HS-5 (cell line): ENCODE measurements at places on chromosomes 7 and 10.

- DNase-seq: no peak
Measured at GRCh38 chr10:32437334-32437733, 8.6 kb upstream of the CCDC7 start.

GRCh38 chr10:63414481-63415260 is 51.1 kb downstream of the JMJD1C start:
- no peak for DNase-seq

GRCh38 chr10:77501846-77502261 is 135.8 kb downstream of the KCNMA1 start:
- peak; percentile 65 for DNase-seq

GRCh38 chr7:16743236-16743635 is 10.3 kb upstream of the TSPAN13 start:
- DNase-seq: no peak

DNA sequence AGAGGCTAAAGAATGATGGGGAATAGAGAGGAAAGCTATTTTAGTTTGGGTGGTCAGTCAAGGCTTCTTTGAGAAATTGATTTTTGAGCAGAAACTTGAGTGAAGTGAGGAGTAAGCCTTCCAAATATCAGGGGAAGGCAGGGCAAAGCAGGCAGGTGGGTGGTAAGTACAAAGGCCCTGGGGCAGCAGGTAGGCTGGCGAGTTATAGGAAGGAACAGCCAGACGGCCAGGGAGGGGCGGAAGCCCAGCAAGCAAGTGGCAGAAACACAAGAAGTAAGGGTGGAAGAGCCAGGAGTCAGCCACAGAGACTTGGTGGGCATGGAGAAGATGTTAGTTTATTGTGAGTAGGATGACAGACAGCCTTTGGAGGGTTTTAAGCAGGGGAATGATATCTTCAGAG is 34.9 kb downstream of the VWA2 start:
- no peak for DNase-seq

DNA sequence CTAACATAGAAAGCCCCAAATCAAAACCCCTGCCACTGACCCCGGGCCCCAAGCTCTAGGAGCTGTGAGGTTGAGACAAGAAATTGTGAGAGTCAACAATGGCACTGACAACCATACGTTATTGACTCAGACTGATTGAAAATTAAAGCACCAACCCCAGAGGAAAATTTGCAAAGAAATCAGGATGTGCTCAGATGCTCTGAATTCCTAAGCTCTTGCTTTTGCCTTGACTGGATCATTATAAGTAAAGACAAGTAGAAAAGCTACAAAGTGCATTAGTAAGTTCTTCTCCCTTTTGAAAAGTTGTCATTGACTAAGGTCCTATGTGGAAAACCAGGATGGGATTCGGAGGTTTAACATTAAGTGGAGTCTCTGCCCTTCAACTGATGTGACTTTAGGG is 130.2 kb downstream of the SAMD9 start:
- DNase-seq: no peak

- no peak for DNase-seq
Measured at GRCh38 chr10:121974019-121974534, 940 bp downstream of the NSMCE4A start.

DNA sequence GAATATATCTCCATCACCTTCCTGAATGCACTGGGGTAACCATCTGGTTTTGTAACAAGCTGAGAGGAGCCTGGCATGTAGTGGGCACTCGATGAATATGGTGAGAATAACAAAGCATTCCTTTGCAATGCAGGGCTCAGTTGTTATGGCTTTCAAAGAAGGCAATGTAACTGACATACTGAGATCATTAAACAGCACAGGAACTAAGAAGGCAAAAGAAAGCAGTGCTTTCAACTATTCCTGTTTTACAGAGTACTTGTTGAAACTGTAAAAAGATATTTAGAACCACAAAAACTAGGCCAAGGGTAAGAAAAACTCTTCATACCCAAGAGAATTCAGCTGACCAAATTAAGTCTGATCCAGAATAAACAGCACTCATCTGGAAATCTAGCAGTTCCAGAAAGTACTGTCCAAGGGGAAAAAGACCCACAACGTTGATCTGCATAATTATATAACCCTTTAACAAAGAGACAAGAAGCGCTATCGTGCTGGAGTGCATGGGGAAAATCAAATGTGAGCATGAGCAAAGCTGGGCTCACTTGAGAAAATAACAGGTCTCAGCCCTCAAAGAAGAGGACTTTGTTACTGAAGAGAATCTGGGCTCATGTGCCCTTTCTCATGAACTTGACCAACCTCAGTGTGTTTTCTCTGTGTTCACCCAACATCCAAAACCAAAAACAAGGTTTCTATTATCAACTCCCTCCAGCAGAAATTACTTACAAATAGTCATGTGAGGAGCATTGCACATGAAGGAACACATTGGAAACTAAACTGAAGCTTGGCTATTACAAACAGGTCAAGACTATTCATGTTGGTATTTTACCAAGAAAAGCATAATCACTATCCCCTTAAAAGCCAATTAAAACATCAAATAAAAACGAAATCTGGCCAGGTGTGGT is 116.2 kb downstream of the AVL9 start:
- no peak for DNase-seq

DNA sequence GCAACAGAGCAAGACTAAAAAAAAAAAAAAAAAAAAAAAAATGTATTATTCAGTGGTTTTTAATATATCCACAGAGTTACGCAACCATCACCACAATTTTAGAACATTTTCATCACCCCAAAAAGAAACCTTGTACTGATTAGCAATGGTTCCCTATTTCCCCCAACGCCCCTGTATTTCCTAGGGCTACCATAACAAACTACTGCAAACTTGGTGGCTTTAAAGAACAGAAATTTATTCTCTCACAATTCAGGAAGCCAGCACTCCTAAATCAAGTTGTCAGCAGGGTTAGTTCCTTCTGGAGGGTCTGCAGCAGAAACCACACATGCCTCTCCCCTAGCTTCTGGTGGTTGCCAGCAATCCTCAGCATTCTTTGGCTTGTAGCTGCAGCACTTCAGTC is 5.9 kb upstream of the NUP42 start:
- DNase-seq: no peak

- no peak for DNase-seq
Measured at GRCh38 chr7:156993021-156993924, 17.2 kb downstream of the MNX1 start.
